Astrocyte of the hippocampus (primary cell): ENCODE measurements at places on chromosomes 1 and 21.

- no peak for DNase-seq
Measured at GRCh38 chr1:52125736-52126359, 16.0 kb upstream of the ZFYVE9 start.

- peak; percentile 80 for DNase-seq
Measured at GRCh38 chr1:3249631-3250501, 180.9 kb downstream of the PRDM16 start.

DNA sequence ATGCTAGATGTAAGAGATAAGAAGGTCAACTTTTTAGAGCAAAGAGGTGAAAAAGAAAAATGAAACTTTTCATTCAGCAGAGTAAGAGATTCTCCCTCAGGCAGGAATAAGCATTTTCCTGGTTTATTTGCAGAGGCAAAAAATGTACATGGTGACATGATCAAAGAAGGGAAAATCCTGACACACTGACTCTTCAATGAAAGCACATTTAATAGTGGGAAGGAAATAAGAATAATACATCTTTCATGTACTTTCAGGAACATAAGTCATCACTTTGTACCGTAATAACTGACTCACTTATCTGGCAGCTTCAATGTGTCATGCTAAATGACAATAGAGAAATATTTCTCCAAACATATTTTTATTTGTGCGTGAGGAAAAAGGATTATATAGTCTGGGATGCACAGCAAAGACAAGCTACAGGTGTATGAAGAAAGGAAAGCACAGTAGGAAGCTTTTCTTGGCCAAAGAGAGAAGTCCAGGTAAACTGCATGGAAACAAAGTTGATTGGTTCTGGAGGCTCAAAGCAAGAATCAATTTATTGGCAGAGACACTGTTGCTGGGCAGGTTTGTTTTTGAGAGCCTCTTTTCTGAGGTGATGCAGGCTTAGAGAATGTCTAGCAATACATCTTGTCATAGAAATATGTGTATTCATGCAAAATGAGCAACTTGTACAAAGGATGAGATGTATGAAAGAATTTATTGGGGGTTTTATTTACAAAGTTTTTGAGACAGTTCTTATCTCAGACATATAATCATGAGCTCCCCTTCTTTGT is 1409.0 kb downstream of the PLA2G4A start:
- peak; percentile 3 for DNase-seq

- no peak for DNase-seq
Measured at GRCh38 chr21:24658926-24659325, 948.4 kb downstream of the MRPL39 start.

DNA sequence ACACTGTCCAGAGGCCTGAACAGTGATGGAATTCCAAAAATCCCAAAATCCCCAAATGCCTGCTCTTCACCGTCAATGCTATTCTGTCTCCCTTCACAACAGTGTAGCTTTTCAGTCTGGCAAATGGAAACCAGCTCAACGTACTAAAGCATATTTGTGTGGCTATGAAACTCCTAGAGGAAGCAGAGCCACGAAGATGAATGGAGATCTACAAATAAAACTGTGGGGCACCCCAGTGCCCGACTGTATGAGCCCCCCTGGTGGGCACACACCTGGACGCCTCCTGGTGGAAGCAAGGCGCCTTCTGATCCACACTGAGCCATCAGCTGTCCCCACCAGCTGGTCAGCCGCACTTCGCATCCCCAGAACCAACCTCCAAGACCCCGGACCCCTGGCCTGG is 129.1 kb upstream of the SOD1 start:
- no peak for DNase-seq

GRCh38 chr1:2168535-2168934 is 26.0 kb downstream of the FAAP20 start:
- DNase-seq: no peak

DNA sequence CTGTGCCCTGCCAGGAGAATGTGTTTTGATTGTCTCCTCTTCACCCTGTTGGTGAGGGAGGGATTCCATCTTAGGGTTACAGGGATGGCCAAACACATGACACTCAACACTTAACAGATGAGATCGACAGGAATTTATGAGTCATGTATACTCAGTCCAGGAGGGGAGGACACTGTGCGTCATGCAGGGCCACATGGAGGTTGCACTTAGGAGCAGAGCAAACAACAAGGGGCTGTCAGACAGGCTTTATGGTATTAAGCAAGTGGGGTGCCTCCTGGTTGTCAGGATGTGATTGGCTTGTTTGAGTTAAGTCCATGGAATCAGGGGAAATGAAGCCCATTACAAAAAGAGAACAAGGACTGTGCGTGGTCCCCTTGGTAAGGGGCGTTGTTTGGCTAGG is 26.9 kb downstream of the EDARADD start:
- no peak for DNase-seq
